ENCODE measurements at places on chromosomes 2 and 18.

DNA sequence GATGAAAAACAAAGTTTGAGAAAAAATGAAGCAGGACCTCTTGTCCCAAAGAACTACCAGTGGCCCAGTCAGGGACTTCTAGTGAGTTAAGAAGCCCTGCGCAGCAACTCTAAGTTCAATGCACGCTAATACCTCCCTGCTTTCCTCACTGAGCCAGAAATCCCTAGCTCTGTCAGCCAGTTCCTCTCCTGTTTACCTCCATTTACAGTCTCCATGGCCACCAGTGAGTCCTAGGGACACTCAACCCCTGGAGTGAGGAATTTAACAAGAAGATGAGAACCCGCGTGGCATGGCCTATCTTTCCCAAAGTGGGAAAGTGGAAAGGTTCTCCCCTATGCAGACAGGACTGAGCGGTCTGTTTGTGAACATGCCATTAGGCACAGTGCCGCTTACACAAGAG, 31.0 kb downstream of the MRPL33 start:
- H3K27me3 ChIP-seq = no peaks in the 10 kb centered on the region
- DNase-seq = no peak
- no peak overlapping the region for H3K27ac ChIP-seq

DNA sequence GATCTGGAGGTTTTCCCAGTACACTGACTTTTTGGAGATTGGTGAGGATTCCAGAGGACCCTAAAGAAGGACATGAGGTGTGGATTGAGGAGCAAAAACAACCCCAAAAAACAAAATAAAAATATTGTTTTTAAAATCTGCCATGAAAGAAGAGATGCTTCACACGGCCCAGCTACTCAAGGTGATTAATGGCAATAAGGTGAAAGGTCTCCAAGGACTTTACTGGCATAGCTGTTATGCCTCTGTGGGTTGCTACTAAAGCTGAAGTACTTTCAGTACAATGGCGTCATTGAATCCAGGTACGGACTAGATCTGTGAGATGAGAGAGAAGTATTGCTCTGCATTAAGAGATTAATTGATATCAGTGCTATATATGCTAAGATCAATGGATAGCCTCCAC, 606.4 kb downstream of the TDRD15 start:
- H3K4me1 ChIP-seq = no peaks in the 10 kb centered on the region
- no peak overlapping the region for H3K4me3 ChIP-seq
- no peaks in the 10 kb centered on the region for H3K36me3 ChIP-seq
- H3K27me3 ChIP-seq = no peaks in the 10 kb centered on the region
- H3K27ac ChIP-seq = no peak overlapping the region

DNA sequence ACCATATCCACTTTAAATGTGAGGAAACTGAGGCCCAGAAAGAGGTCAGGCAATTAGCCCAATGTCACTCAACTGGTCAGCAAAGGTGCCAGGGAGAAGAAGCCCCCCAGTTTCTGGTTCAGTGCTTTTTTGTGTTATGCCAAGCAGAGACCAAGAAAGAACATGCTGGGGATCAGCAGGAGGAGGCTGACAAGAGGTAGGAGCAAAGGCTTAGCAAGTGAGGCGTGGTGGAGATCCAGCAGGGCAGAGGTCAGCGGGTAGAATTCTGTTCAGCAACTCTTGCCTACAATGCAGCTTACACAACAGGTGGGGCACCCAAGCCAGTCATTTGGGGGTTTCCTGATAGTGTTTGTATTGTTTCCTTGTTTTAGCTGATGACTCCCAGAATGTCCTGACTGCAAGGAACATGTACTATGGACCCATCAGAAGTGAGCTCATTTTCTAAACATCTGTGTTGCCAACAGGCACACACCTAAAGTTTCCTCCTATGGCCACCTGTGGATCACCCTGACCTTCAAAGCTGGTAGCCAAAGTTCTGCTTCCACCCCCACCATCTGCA, 28.2 kb downstream of the LPIN2 start:
- H3K27me3 ChIP-seq = no peaks in the 10 kb centered on the region
- DNase-seq = peak; percentile 48
- H3K36me3 ChIP-seq = peaks cover 2% of the 10 kb centered on the region

DNA sequence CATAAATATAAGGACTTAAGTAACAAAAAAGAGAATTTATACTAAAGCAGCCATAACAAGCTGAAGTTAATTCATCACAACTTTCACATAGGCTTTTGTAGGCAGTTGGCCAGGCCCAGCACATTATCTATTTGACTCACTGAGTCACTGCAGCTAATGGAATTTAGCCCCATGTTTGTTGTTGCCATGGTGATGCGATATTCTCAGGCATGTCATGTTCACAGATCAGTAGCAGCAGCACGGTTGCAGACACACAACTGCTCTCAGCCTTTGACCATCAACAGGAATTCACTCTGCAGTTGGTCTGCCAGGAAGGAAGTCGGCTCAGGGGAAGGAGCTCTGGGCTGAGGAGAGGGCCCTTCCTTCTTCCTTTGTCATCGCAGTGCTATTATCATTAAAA, 639.8 kb downstream of the TMEM182 start:
- no peak overlapping the region for H3K4me3 ChIP-seq
- H3K27me3 ChIP-seq = no peaks in the 10 kb centered on the region
- DNase-seq = peak; percentile 34
- 0 out of 2 replicates have a peak, but pooled peaks cover 5% of the 10 kb centered on the region for H3K4me1 ChIP-seq

GRCh38 chr2:119338826-119339561, 27.6 kb downstream of the C2orf76 start:
- H3K36me3 ChIP-seq = no peaks in the 10 kb centered on the region
- no peak overlapping the region for H3K27ac ChIP-seq
- no peaks in the 10 kb centered on the region for H3K27me3 ChIP-seq
- no peak for DNase-seq
- H3K4me3 ChIP-seq = no peak overlapping the region

GRCh38 chr2:102027036-102027980, 35.5 kb downstream of the IL1R2 start:
- no peaks in the 10 kb centered on the region for H3K27me3 ChIP-seq
- no peak overlapping the region for H3K4me3 ChIP-seq
- H3K36me3 ChIP-seq = no peaks in the 10 kb centered on the region
- H3K4me1 ChIP-seq = peaks cover 5% of the 10 kb centered on the region
- no peak overlapping the region for H3K27ac ChIP-seq
- DNase-seq = no peak

- no peak overlapping the region for H3K4me3 ChIP-seq
- H3K27ac ChIP-seq = no peak overlapping the region
- no peak for DNase-seq
- no peaks in the 10 kb centered on the region for H3K36me3 ChIP-seq
- no peaks in the 10 kb centered on the region for H3K4me1 ChIP-seq
- H3K27me3 ChIP-seq = no peaks in the 10 kb centered on the region
Measured at GRCh38 chr2:104431701-104432121, 422.2 kb upstream of the POU3F3 start.

GRCh38 chr2:43104763-43105162, 121.6 kb downstream of the ZFP36L2 start:
- DNase-seq = no peak
- H3K4me3 ChIP-seq = no peak overlapping the region
- H3K36me3 ChIP-seq = no peaks in the 10 kb centered on the region
- H3K4me1 ChIP-seq = peaks cover 15% of the 10 kb centered on the region

DNA sequence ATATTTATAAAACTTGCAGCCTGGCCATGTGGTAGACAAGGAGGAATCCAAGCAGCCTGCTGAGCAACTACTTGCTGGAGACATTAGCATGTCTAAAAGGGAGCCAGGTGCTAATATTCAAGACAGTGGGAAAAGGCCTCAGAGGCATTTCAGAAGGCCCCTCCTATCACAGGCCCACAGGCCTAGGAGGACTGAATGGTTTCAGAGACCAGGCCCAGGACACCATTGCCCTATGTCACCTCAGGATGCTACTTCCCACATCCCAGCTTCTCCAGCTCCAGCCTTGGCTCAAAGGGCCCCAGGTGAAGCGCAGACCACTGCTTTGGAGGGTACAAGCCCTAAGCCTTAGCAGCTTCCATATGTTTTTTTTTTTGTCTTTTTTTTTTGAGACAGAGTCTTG, 39.0 kb downstream of the TPRKB start:
- H3K4me3 ChIP-seq = no peak overlapping the region

DNA sequence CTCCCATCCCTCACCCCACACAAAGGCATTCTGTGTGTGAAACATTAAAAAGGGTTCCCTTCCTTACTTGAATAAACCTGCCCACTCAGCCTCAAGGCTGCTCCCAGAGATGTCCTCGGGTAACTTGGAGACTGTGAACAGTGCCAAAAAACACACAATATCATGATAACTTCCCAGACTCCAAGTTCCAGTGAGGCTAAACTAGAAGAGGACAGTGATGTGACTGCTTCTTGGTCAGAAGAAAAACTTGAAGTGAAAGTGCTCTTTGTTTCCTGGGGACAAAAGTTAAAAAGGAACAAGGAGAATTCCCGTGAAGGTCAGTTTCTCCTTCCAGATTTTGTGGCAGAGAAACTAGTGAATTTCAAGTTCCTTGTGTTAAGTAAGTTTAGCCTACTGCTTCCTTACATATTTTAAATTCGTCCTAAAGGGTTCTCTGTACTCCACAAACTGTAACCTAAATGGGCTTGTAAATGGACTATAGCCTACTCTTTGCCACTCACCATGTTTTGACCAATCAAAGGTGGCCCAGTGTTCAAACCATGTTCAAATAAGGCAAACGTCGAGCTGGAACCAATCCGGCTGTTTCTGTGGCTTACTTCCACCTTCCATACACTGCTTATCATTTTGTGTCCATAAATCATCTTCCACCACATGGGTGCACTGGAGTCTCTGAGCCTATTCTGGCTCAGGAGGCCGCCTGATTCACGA, 20.4 kb downstream of the TPRKB start:
- no peaks in the 10 kb centered on the region for H3K27me3 ChIP-seq
- no peak overlapping the region for H3K4me3 ChIP-seq
- no peaks in the 10 kb centered on the region for H3K4me1 ChIP-seq
- H3K27ac ChIP-seq = no peak overlapping the region

DNA sequence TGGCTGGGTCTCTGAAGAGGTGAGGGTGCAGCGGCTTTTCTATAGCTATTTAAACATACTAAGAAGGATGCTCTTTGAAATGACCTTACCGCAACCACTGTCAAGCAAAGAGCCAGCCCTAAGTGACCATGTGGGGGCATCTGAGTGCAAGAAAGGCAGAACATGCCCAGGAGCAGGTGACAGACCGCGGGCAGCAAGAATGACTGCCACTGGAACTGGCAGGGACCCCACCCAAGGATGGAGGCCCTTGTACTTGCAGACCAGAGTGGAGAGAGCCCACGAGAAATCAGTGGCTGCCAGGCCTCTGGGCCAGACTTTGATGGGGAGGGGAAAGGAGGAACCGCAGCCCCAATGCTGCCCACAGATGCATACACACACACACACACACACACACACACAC, 33.1 kb downstream of the DNMT3A start:
- H3K4me1 ChIP-seq = 0 out of 2 replicates have a peak, but pooled peaks cover 3% of the 10 kb centered on the region
- no peak overlapping the region for H3K27ac ChIP-seq
- DNase-seq = no peak
- H3K36me3 ChIP-seq = no peaks in the 10 kb centered on the region
- H3K4me3 ChIP-seq = no peak overlapping the region

DNA sequence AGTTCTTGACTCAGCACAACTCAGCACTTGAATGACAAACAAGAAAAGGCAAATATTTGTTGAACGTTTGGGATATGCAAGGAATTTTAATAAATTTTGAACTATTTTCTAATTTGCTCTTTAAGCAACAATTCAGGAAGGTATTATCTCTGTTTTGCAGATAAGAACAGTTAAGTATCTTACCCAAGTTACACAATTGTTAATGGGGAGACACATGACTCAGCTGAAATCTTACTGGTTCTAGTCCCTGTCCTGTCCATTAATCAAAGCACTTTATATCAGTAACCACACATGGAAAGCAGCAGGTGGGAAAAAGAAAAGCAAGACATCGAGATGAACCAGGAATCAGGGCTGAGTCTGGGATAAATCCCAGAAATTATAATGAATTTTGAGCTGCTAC, 493.9 kb upstream of the PIK3C3 start:
- no peak overlapping the region for H3K4me3 ChIP-seq
- peak; percentile 1 for DNase-seq
- H3K27ac ChIP-seq = no peak overlapping the region
- H3K27me3 ChIP-seq = no peaks in the 10 kb centered on the region
- H3K36me3 ChIP-seq = no peaks in the 10 kb centered on the region

GRCh38 chr2:23636426-23636825, 251.4 kb downstream of the KLHL29 start:
- no peaks in the 10 kb centered on the region for H3K27me3 ChIP-seq
- H3K4me1 ChIP-seq = no peaks in the 10 kb centered on the region
- DNase-seq = peak; percentile 52
- no peaks in the 10 kb centered on the region for H3K36me3 ChIP-seq
- H3K4me3 ChIP-seq = no peak overlapping the region

DNA sequence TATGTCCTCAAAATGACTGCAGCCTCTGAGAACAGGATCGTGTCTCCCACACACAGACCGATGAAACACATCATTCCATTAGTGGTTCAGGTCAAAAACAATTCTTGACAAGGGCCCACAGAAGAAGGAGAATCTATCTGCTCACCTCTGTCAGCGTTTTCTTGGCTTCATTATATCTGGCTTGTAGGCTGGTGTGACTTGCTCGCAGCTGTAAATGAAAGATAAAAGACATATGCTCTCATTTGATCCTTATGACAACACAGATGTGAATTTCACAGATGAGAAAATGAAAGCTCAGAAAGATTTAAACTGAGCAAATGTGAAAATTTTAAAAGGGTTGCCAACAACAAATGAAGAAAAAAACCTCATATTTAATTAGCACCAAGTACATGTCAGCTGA, 61.6 kb downstream of the CCDC93 start:
- H3K4me1 ChIP-seq = peaks cover 1% of the 10 kb centered on the region
- no peak overlapping the region for H3K27ac ChIP-seq
- no peak for DNase-seq
- H3K27me3 ChIP-seq = no peaks in the 10 kb centered on the region

GRCh38 chr2:110166266-110166665, 38.5 kb downstream of the NPHP1 start:
- H3K4me1 ChIP-seq = no peaks in the 10 kb centered on the region
- H3K27me3 ChIP-seq = no peaks in the 10 kb centered on the region
- DNase-seq = no peak

DNA sequence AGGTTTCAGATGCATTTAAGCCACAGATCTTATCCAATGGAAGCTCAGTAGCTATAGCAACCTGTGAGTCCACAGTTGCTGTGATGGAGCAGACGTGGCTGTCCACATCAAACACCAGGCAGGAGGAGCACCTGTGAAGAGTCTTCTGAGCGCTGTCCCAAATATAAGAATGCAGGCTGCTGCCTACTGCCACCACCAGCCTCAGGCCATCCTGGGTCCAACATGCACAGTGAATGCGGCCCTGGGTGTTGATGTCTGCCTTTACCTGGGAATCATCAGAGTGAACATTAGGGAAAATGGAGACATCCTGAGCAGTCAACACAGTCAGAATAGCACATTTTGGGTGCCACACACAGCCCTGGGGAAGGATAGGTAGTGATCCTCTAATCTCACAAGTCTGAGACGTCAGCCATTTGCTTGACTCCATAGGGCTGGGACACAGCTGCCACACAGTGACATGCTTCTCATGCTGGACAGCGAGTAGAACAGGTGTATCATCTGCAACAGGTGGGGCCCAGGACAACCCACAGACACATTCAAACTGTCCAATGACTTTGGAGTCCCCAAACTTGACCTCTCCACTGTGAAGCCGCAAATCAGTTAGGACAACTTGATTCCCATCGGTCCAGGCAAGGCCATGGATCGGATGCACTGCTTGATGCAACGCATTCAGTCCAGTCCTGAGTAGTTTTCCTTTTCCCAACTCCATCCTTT, 8.2 kb downstream of the WDCP start:
- DNase-seq = no peak
- H3K4me1 ChIP-seq = no peaks in the 10 kb centered on the region
- H3K27me3 ChIP-seq = no peaks in the 10 kb centered on the region
- no peak overlapping the region for H3K4me3 ChIP-seq
- no peaks in the 10 kb centered on the region for H3K36me3 ChIP-seq
- no peak overlapping the region for H3K27ac ChIP-seq
